ENCODE measurements at places on chromosomes 12 and 14. TPM values are rescaled to one million over a fixed set of nuclear protein-coding genes. Genes with fewer than 3 reads are reported as not detected.

The TAS2R30 gene
- total RNA-seq, result 4.0 TPM

The ZNF891 gene
- total RNA-seq, result 1.2 TPM

The BEGAIN gene
- total RNA-seq, result under 0.01 TPM

DNA sequence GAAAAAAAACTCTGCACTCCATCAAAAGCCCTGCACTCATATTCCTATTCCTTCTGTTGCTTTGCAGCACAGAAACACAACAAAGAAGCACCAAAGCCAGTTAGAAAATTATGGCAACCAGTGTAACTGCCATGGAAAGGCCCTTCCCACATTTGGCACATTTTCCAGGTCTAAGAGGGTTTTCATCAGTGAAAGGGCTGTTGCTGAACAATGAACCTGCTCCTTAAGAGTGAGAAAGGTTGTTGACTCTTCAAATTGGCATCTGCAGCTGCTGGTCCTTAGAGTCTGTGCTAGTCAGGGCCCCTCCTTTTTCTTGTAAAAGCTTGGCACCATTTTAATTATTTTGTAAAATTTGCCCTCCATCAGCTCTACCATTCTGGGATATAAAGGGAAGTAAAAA lies 378.7 kb upstream of the KITLG start:
- no peak for DNase-seq

DNA sequence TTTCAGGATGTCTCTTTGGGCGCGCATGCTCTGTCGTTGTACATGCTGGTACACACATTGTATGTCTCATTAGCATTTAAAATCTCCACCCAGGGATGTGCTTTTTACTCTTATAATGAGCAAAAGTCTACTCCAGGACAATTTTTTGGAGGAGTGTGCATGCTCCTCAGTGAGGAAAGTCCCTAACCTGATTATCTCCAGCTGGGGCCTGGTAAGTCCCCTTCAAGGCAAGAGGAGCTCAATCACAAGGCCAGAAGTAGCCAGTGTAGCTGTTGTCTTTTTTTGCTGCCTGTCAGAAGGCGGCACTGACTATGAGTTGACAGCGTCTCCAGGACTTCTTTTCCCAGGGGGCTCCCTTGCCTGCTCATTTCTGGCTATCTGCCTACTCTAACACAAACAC lies 218.3 kb upstream of the CNTN1 start:
- DNase-seq, result no peak

Data from fibroblast of lung (primary cell).